ENCODE measurements at places on chromosomes 12 and 14. TPM values are rescaled to one million over a fixed set of nuclear protein-coding genes. Genes with fewer than 3 reads are reported as not detected.

DNA sequence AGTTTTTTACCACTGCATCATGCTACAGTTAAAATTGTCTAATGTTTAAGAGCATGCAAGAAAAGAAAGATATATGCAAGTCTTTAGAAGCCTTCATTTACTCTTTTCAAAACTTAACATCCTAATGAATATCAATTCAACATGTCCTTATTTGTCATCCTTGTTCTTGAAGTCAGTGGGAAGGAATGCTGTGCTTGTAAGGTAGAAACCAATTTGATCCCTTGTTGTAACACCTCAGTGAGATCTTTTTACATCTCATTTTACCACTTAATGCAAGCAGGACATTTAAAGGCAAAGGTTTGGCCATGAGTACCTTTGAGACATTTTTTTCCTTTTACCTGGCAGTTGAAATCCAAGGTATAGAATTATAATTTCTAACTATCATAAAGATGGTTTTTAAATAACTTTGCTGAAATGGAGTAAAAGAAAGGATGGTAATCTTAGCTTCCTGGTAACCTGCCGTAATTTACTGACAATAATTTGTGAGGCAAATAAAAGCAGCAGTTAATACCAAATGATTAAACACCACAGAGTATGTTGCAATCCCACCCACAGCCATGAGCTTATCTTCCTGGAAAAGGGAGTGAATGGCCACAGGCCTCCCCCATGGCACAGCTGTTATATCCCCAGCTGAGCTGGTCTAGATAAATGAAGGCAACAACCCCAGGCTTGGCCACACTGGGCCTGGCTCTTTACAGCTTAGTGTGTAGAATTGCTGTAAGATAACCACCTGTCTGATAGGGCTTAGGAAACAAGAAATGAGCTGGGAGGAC, 33.2 kb upstream of the STRN3 start:
- peak; percentile 75 for DNase-seq

GRCh38 chr12:70619471-70620152, 17.6 kb downstream of the PTPRB start:
- no peak for DNase-seq

DNA sequence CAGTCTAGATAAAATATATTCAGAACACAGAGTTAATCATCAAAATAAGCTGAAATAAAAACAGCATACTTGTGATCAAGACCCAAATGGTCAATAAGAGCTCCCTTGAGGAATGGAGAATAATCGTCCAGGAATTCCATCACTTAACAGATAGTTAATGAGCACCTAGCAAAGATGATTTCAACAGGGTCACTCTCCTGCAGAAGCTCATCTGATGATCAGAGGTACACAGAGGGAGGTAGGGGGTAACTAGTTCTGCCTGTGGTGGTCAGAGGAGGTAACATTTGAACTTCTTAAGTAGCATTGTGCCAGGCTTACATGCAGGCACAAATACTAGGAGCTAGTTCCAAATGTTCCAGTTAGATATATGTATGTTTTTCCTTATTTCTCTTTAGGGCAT, 9.5 kb downstream of the MED13L start:
- no peak for DNase-seq

DNA sequence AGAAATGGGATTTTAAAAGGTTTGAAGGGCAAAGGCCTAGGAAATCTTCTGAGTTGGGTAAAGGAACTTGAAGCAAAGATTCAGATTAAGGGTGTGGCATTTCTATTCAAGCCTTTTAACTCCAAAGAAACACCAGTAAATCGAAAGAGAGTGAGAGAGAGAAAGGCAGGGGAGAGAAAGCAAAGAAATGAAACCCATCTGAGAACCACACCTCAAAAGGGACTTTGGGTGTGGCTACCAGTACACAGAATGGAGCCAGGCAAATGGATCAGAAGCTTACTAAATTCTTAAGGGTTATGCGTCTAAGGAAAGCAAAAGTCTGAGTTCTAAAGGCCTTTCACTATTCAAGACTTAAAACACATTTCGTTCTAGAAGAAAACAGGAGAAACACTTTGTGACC, 277.4 kb downstream of the BCL11B start:
- no peak for DNase-seq

ARL1 gene
- 58.7 TPM for total RNA-seq

DNA sequence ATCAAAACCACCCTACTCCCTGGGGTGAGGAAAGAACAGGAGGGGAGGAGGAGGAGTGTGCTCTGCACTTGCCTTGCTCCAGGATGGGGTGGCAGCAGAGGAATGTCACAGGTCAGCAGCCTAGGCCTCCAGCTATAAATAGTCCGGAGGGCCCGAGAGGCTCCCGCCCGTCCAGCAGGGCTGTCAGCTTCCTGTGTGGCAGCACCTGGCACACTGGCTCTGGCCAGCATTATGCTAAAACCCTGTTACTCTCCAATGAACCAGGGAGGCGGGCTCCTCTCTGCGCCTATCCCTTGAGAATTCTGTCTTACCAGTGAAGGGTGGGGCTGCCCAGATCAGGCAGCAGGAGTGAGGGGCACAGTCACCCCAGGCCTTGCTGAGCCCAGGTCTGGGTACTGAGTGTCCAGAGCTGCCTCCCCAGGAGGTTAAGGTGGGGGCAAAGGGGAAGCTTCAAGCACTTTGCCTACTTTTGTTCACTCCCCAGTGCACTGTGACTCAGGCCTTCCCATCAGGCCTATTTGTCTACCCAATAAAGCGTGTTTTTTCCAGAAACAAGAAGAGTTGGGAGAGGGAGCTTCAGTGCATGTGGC, 1.2 kb upstream of the COX14 start:
- DNase-seq = peak; percentile 62

Data from body of pancreas (tissue), 4 donors.